ENCODE measurements at places on chromosomes 6 and 20.

GRCh38 chr6:56605435-56605834 lies 37.3 kb downstream of the DST start:
- DNase-seq: no peak

- DNase-seq: peak; percentile 77
These were observed 157.8 kb upstream of the PREP start for GRCh38 chr6:105560611-105561066.

DNA sequence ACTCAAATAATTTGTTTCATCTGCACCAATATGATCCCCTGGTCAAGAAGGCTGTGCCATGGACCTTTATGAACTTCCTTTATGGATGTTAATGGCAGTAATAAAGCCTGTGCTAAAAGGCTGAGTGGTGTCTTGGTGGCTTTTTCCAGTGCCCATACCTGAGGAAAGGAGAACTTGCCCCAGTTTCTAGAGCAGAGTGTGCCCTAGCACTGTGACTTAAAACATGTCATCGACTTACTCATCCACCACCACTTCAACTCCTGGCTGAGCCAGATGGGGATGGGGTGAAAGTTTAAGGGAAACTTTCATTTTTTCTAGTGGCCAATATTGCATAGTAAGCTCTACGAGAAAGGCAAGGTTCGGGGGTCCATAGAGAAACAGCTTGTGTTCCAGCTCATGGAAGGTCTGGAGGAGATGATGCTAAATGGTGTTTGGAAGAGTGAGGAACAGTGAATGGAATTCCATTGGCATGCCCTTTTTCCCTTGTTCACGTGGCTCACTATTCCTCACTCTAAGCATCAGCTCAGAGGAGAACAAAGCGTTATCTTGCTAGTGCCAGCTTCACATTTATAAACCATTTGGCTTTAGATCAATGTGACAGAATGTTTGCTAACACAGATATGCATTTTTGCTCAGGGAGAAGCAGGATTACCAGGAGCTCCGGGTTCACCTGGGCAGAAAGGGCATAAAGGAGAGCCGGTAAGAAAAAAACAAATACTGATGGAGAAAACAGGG lies 71.2 kb downstream of the COL19A1 start:
- DNase-seq: no peak

- DNase-seq: no peak
These were observed 32.7 kb downstream of the SAYSD1 start for GRCh38 chr6:39082310-39082709.

DNA sequence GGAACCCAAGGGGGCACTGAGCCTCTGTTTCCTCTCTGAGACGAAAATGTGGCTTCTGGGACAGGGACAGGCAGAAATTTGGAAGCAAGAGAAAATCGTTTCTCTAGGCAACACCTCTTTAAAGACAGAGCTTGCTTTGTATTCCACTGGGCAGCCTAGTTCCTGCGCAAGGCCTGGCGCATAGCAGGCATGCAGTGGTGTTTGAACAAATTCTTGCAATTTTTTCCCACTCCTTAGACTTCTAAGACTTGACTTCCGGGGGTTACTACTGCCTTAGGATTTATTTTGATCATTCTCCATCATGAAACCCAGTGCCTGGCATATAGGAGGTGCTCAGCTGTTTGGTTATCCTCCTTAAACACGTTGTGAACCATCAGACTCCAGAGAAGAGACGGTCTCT lies 249.0 kb upstream of the KCNG1 start:
- no peak for DNase-seq

DNA sequence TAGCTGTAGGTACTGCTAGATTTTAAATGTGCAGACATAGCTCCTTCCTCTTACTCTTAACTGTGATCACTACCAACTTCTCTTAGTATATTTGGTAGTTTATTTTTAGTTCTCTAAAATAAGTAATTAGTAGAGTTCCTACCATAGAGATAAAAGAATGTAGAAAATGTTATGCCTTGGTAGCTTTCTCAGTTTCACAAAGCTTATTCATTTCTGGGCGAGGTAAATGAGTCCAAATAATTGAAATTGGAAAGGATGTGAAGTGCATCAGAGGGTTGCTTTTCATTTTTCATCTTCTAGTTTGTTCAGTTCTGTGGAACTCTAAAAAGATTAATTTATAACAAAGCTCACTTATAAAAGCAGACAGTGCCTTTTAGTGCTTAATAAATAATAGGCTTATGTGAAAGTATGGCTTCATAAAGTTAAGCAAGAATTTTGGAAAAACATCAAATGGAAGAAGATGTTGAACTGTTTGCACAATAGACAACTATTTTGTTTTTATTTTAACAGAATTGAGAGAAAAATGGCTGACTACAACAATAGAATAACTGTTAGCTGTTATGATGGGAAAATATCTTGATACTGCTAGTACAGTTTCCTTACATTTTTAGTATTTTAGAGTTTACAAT lies 303.7 kb downstream of the UTRN start:
- DNase-seq: peak; percentile 36

Data from activated CD4-positive, alpha-beta T cell treated with anti-CD3 and anti-CD28 coated beads, Interleukin-2, Interleukin-6, amounts not matched to agents 100 ng/mL and 50 ng/mL, durations not matched to agents 16 hours and 8 hours (primary cell).